ENCODE measurements at places on chromosomes 2 and 18. TPM values are rescaled to one million over a fixed set of nuclear protein-coding genes. Genes with fewer than 3 reads are reported as not detected.

DNA sequence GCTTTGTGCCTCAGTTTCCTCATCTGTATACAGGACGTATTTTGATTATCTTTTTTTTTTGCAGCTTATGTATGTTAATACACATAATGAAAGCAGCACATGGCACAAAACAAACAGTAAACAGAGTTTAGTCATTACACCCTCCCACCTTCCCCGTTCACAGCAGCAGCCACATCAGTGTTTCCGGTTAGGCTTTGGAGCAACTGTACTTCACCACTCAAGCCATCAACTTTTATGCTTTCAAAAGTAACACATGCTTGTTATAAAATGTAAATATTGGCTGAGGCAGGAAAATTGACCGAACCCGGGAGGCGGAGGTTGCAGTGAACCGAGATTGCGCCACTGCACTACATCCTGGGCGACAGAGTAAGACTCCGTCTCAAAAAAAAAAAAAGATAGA is 117.3 kb downstream of the MTCL1 start:
- H3K27ac ChIP-seq, result no peak overlapping the region
- no peaks in the 10 kb centered on the region for H3K27me3 ChIP-seq
- DNase-seq, result no peak
- H3K36me3 ChIP-seq, result peaks cover 27% of the 10 kb centered on the region
- H3K4me3 ChIP-seq, result no peak overlapping the region

DNA sequence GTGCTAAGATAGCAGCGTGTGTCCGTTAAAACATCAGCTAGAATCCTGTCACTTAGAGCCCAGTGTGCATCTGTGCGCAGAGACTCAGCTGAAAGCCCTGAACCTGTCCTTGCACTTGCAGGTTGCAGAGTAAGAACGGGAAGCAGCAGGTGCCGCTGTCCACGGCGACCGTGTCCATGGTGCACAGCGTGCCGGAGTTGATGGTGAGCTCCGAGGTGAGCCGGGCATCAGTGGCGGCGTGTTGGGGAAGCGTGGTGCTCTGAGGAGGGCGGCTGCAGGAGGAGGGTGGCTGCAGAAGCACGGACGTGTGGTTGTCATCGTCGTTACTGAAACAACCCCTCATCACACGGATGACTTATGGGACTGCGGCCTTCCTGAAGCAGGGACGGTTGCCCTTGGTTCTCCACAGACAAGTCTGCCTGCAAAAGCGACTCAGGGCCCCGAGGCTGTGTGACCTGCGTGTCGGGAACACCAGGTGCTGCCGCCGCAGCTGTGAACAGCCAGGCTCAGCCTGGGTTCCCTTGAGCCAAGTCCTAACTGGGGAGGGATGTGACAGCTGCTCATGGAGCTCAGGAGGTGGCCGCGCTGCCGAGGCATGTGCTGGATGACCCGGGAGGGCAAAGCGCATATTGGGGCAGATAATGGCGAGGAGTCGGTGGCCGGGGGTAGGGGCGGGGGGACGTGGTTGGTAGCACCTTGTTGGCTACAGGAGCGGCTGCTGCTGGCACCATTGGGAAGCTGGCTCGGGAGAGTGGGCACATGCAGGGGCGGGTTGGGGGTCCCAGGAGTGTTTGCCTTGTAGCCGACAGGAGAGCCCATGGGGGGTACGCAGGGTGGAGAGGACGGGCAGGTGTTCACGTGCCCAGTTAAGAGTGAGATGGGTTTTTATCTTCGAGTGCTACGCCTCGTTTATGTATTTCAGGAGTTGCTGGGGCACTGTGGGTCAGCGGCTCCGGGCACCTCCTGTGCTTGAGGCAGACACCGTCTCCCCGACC is 16.6 kb downstream of the CTDP1 start:
- DNase-seq, result no peak
- peaks cover 7% of the 10 kb centered on the region for H3K36me3 ChIP-seq
- no peaks in the 10 kb centered on the region for H3K27me3 ChIP-seq
- peak overlapping the region; percentile 72 for H3K27ac ChIP-seq
- no peak overlapping the region for H3K4me3 ChIP-seq
- peaks cover 7% of the 10 kb centered on the region for H3K4me1 ChIP-seq

DNA sequence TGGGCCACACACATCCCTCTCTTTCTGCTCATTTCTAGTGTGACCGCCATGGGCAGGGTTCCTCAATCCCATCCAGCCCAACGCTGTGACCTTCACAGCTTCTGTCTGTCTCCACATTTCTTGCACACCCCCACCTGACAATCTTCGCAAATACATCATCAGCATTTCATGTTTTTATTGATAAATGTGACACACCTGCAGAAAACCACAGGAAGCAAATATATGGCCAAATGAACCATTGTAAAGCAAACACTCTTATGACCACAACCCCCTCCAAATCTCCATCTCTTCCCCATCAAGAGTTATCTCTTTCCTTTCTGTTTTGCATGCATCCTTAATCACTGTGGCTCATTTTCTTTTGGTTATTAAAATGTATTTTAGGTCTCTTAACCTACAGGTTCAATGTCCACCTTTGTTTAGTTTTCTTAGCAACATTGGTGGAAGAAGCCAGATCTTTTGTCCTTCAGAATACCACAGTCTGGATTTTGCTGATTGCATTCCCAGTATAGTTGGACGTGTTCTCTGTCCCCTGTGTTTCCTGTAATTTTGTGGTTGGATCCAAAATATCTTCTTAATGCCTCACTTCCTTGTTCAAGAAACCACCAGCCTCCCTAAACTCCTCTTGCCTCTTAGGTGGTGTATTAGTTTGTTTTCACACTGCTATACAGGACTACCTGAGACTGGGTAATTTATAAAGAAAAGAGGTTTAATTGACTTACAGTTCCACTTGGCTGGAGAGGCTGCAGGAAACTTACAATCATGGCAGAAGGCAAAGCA is 9.8 kb upstream of the NCK2 start:
- no peak for DNase-seq
- peaks cover 10% of the 10 kb centered on the region for H3K4me1 ChIP-seq
- no peaks in the 10 kb centered on the region for H3K36me3 ChIP-seq
- no peak overlapping the region for H3K27ac ChIP-seq

The ACMSD gene
- total RNA-seq, result not detected

The OR6B2 gene
- not detected for total RNA-seq

DNA sequence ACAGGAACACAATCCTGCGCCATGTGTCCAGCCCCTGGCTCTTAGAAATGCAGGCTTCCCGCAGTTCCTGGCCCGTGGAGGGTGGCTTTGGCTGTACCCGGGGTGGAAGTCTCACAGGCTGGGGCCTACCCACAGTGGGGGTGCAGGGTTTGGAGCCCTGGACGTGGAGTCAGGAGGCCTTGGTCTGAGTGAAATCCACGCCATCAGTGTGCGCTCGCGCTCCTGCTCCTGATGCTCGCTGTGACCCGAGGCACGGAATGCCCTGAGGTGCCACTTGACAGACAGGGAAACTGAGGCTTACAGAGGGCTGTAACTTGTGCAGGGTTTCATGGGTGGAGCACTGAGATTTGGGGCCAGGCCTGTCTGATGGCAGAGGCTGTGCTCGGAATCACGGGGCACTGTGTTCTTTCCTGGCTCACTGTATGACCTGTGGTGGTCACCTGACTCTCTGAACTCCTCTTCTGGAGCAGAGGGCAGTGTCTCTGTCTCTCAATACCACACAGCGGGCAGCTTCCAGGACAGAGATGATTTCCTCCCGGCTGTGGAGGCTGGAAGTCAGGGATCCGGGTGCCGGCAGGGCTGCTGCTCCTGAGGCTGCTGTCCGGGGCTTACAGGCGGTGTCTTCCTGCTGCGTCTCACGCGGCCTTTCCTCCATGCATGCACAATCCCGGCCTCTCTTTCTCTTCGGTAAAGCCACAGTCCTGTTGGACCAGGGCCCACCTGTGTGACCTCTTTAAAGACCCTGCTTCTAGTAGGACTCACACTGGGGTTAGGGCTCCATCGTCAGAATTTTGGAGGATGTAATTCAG is 25.9 kb upstream of the ALLC start:
- no peaks in the 10 kb centered on the region for H3K36me3 ChIP-seq
- no peak overlapping the region for H3K27ac ChIP-seq
- peaks cover 4% of the 10 kb centered on the region for H3K4me1 ChIP-seq
- peaks cover 12% of the 10 kb centered on the region for H3K27me3 ChIP-seq

The RUFY4 gene
- total RNA-seq, result not detected

The LONRF2 gene
- total RNA-seq, result 8.9 TPM

The SLC11A1 gene
- 0.39 TPM for total RNA-seq

GRCh38 chr2:16644221-16644925 is 21.3 kb downstream of the CYRIA start:
- no peaks in the 10 kb centered on the region for H3K36me3 ChIP-seq
- no peak overlapping the region for H3K27ac ChIP-seq
- peaks cover 22% of the 10 kb centered on the region for H3K4me1 ChIP-seq
- no peak overlapping the region for H3K4me3 ChIP-seq
- no peak for DNase-seq

GRCh38 chr18:62847081-62847480 is 131.7 kb downstream of the PHLPP1 start:
- no peak overlapping the region for H3K4me3 ChIP-seq
- H3K27ac ChIP-seq, result no peak overlapping the region
- peaks cover 4% of the 10 kb centered on the region for H3K4me1 ChIP-seq
- no peak for DNase-seq
- H3K27me3 ChIP-seq, result no peaks in the 10 kb centered on the region
- H3K36me3 ChIP-seq, result peaks cover 13% of the 10 kb centered on the region

DNA sequence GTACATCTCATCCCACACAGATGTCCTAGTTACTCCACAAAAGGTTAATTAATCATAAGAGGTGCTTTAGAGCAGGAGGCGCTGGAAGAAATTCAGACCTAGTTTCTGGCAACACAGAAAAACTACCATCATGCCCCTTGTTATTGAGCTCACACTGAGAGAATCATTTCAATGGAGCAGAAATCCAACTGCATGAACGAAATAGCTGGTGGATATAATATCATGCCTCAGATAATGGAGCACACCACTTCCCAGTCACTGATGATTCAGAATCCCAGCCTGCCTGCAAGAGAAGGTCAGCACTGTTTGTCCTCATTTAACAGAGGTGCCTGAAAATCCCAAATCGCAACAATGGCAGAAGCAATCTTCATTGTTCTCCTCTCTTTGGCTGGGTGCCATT is 125.8 kb upstream of the CREB1 start:
- no peak overlapping the region for H3K27ac ChIP-seq
- no peak overlapping the region for H3K4me3 ChIP-seq
- peaks cover 14% of the 10 kb centered on the region for H3K4me1 ChIP-seq
- H3K27me3 ChIP-seq, result no peaks in the 10 kb centered on the region
- no peaks in the 10 kb centered on the region for H3K36me3 ChIP-seq
- no peak for DNase-seq

The TCF7L1 gene
- 27.4 TPM for total RNA-seq

The PSD4 gene
- total RNA-seq, result 38.8 TPM

DNA sequence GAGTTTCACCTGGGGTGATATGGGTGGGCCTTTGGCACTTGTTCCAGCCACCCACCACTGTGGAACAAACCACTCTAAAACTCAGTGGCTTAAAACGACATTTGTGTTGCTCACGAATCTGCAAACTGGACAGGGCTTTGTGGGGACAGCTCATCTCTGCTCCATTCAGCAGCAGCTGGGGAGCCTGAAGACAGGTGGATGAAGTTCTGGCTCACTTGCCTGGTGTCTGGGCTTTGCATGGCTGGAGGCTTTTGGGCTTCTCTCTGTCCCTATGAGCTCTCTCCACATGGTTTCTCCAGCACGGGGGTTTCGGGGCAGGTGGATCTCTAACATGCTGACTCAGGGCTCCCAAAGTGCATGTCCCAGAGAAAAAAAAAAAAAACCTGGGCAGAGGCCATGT is 93.0 kb upstream of the GLI2 start:
- H3K36me3 ChIP-seq, result no peaks in the 10 kb centered on the region
- H3K27me3 ChIP-seq, result peaks cover 6% of the 10 kb centered on the region
- no peak overlapping the region for H3K4me3 ChIP-seq
- no peak for DNase-seq

The SMIM21 gene
- total RNA-seq, result not detected

- H3K36me3 ChIP-seq, result peaks cover 6% of the 10 kb centered on the region
- peaks cover 12% of the 10 kb centered on the region for H3K4me1 ChIP-seq
- H3K4me3 ChIP-seq, result no peak overlapping the region
- no peak overlapping the region for H3K27ac ChIP-seq
- no peak for DNase-seq
- H3K27me3 ChIP-seq, result peaks cover 13% of the 10 kb centered on the region
These were observed 63.5 kb downstream of the PLA2R1 start for GRCh38 chr2:159998961-159999360.

The AQP12B gene
- total RNA-seq, result 0.10 TPM

The ST6GAL2 gene
- total RNA-seq, result 18.7 TPM

GRCh38 chr2:75276093-75277029 is 77.0 kb upstream of the TACR1 start:
- H3K36me3 ChIP-seq, result peaks cover 4% of the 10 kb centered on the region
- no peak overlapping the region for H3K4me3 ChIP-seq
- no peaks in the 10 kb centered on the region for H3K27me3 ChIP-seq
- peaks cover 14% of the 10 kb centered on the region for H3K4me1 ChIP-seq

The CHPF gene
- 73.7 TPM for total RNA-seq

DNA sequence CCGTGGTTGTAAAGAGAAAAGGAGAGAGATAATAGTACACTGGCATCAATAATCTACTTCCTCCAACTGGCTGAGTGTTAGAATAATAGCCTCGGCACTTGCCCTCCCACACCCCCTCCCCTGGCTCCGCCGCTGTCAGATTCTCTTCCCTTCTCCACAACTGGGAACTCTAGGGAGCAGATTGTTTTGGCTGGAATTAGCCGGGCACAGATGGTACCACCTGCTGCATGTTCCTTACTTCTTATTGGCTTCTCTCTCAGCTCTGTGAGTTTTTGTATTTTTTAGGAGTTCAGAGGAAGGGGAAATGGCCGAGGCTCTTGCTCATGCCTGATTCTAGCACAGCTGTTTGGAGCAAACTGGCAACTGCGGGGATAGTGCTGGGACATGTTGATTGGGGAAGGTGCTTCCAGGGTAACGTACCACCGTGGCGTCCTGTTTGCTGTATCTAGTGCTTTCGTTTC is 140.0 kb downstream of the ZEB2 start:
- H3K4me1 ChIP-seq, result peaks cover 4% of the 10 kb centered on the region
- H3K36me3 ChIP-seq, result no peaks in the 10 kb centered on the region
- H3K27ac ChIP-seq, result no peak overlapping the region
- H3K27me3 ChIP-seq, result peaks cover 21% of the 10 kb centered on the region

DNA sequence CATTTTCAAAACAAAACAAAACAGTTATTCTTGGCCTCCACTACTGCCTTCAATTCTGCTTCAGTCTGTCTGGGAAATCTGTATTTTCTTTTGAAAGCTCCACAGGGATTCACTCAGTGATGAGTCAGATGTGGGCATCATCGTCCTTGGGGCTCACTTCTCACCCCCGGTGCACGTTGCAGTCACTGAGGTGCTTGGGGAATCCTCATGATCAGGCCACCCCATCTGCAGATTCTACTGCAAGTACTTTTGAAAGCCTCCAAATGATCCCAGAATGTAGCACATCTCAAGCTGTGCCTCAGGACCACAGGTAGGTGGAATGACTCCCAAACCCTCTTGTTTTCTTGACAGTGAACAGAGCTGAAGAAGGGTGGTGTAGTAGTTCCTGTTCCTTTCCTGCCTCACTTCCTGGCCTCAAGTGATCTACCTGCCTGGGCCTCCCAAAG is 34.3 kb downstream of the LPIN2 start:
- H3K27ac ChIP-seq, result no peak overlapping the region
- H3K4me1 ChIP-seq, result peaks cover 38% of the 10 kb centered on the region
- H3K36me3 ChIP-seq, result peaks cover 3% of the 10 kb centered on the region

DNA sequence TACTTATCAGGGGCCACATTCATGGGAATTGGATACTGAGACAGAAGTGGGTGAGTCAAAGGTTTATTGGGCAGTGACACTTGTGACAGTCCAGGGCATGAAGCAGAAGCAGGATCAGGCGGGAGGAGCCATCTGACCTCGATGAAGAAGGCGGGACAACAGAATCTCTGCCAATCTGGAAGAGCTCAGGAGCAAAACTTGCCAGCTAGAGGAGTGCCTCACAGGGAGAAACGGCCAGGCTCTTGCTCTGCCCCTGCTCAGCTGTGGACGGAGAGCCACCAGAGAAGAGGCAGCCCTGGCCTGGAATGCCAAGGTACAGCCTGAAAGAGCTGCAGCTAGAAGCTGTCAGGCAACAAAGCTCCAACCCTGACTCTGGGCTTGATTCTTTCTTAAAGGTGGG is 16.9 kb downstream of the DAW1 start:
- H3K27ac ChIP-seq, result no peak overlapping the region
- H3K4me1 ChIP-seq, result no peaks in the 10 kb centered on the region
- H3K27me3 ChIP-seq, result peaks cover 6% of the 10 kb centered on the region
- no peaks in the 10 kb centered on the region for H3K36me3 ChIP-seq
